ENCODE measurements at places on chromosomes 3 and 15.
A peak's percentile ranks its signal among the peaks of the same experiment; 100 is the strongest.

GRCh38 chr3:177589911-177590381 is 392.7 kb upstream of the TBL1XR1 start:
- DNase-seq = no peak

GRCh38 chr15:28914046-28914445 is 28.3 kb downstream of the APBA2 start:
- no peak for DNase-seq

DNA sequence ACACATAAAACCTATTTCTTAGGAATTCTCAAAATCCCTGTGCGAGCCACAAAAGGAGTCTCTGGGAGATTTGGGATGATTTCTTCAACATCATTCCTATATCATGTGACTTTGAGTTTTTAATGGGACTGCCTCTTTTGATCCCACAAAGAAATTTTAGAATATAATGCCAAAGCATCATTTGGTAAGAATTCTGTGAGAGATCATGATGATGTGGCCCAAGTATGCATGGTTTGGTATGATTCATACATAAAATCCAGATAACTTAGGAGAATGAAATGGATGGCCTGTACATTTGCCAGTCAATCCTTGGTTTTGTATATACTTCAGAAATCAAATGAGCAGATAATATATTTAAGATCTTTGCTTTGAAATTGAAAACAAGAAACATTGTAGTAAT is 61.3 kb downstream of the UBE2E2 start:
- DNase-seq = no peak

DNA sequence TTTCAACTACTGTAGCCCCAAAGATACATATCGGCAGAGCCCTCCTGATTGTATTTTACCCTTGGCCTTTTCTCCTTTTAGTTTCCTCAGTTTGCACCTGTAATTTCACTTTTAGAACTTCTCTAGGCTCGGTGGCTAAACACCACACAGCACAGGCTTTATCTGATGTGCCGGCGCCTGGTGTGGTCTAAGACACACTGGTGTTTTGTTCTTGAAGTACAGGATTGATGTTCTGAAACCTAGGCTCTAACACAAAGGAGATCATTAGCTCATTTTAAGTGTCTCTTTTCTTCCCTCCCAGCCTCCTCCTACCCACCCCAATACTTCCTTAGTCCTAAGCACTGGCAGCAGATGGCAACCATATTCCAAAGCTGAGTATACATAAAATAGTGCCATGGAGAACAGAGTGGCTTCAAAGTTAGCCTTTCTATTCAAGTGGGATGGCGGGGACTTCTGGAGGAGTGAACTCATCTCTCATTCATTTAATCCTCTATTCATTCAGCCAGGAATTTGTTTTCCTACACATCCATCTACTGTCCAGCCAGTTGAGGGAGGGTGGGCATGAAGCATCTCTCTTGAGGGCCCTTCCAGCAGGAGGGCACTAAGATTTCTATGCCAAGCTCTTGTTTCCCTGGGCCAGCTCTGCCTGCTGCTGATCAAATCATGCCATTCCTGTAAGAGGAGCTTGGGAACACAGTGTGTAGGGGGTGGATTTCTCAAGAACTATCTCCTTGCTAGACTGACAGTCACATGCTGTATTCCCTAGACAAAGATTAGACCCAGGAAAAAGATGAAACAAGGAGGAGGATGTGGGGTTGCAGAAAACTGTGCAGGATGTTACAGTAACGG is 71.2 kb downstream of the TIGIT start:
- DNase-seq = no peak

- peak; percentile 66 for DNase-seq
These were observed 792 bp downstream of the ATP13A3 start for GRCh38 chr3:194485881-194486539.

DNA sequence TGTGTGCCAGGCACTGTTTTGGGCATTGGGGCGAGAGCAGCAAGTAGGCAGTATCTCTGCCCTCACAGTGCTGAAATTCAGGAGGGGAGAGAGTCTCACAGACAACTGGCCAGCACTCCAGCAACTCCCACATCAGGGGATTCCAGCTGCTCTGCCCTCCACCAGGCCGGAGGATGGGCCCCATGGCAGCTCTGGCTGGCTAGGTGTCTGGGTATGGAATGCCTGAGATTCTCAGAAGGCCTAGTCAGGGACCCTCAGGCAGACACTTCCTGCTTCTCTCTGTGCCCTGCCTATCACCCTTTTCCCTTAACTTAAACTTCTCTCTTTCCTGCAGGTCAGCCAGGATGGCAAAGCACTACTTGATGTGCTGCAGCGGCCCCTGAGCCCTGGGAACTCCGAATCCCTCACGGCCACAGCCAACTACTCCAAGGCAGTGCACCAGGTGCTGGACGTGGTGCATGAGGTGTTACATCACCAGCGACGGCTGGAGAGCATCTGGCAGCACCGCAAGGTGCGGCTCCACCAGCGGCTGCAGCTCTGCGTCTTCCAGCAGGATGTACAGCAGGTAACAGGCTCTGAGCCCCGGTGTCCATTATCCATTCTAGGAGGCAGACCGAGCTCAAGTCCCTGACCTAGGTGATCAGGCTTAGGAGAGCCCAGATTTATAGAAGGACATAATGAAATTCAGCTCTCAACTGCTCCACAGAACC is 342.2 kb upstream of the ROPN1 start:
- DNase-seq = no peak

DNA sequence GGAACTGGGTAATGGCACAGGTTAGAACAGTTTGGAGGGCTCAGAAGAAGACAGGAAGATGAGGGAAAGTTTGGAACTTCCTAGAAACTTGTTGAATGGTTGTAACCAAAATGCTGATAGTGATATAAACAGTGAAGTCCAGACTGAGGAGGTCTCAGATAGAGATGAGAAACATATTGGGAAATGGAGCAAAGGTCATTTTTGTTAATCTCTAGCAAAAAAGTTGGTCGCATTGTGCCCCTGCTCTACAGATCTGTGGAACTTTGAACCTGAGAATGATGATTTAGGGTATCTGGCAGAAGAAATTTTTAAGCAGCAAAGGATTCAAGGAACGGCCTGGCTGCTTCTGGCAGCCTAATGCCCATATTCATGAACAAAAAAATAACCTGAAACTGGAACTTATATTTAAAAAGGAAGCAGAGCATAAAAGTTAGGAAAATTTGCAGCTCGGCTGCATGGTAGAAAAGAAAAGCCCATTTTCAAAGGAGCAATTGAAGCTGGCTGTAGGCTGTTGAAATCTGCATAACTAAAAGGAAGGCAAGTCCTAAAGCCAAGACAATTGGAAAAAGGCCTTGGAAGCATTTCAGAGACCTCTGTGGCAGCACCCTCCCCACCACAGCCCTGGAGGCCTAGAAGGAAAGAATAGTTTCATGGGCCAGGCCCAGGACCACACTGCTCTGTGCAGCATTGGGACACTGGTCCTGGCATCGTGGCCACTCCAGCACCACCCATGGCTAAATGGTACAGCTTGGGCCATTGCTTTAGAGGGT is 182.6 kb upstream of the CD96 start:
- no peak for DNase-seq

DNA sequence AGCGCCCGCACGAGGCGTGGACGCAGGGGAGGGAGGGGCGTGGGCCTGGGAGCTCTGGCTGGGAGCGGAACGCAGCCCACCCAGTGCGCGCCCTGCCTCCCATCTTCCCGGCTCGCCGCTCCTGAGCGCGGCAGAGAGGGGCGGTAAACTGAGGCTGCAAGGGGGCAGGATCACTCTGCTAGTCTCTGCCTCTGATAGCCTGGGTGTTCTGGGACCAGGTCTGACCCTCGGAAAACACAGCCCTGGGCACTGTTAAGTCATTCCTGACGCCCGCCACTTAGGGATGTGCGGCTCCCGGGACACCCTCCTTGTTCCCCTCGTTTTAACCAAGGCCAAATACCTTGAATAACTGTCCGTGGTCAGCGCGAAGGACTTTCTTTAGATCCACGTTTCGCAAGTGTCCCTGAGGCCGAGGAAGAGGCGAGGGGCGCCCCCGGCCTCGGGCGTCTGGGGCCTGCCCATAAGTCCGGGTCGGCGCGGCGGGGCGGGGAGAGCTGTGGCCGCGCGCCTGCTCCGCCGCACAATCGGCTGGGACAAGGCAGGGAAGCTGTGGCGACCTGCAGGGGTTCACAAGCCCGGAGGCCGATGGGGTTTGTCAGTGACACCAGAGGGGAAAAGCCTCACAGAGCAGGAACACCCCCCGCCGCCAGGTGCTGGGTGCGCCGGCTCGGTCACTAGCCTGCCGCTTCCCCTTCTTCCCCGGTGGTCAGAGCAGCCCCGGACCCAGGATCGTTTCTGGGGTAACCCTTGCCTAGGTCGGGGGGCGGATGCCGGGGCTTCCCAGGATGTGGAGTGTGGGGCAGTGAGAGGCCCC is 1.5 kb downstream of the ITPKA start:
- peak; percentile 38 for DNase-seq

DNA sequence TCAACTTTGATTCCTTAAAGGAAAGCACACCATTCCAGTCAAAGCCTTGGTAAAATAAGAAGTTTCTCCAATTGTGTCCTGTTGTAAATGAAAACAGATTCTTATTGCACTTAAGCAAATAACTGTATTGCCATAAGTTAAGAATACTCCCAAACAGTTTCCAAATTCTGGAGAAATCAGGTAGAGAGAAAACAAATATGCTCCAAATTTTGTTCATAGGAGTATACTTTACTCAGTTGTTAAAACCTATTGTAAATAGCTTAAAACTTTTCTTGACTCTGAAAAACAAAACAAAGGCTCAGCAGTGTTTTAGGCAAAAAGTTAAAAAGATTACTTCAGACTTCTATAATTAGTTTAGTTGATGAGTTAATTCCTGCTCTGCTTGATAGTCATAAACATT is 42.4 kb downstream of the LNP1 start:
- DNase-seq = no peak

Measured in right lobe of liver (tissue), 6 donors.